ENCODE measurements at places on chromosomes 12 and 14.

DNA sequence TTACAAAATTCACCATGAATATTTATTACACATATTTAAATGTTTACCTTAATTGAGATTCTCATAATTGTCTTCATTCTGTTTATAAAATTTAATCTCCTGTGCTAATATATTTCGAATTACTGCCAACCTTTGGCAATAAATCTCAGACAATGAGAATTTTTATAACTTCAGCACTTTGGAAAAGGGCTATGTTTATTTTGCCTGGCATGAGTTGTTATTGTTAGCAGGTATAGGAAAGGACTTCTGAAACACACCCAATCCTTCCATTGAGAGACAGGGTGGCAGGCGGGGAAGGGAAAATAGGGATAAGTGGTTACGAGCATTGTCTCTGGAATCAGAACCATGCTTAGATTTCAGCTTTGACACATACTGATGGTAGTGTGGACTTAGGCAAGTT lies 12.1 kb upstream of the MSRB3 start:
- DNase-seq: no peak

DNA sequence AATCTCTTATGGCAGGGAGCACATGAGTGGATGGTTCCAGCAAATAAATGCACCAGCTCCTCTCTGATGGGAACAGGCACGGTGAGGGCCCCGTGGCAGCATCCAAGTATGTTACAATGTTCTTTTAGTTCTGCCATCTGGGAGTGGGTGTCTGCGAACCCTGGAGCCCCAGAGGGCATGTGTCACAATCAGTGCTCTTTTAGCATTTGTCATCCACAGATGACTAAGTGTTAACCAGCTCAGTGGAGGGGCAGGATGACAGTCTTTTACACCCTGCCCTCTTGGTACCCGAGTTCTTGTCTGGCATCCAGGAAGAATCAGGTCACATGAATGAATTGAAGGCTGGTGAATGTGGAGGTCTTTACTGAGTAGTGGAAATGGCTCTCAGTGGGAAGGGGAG lies 560.4 kb upstream of the FLRT2 start:
- no peak for DNase-seq

- DNase-seq: no peak
Measured at GRCh38 chr12:127360580-127360979, 906.4 kb upstream of the TMEM132C start.

GRCh38 chr12:111010916-111011657 lies 90.7 kb upstream of the MYL2 start:
- no peak for DNase-seq

GRCh38 chr12:29277231-29277630 lies 103.7 kb downstream of the ERGIC2 start:
- no peak for DNase-seq

DNA sequence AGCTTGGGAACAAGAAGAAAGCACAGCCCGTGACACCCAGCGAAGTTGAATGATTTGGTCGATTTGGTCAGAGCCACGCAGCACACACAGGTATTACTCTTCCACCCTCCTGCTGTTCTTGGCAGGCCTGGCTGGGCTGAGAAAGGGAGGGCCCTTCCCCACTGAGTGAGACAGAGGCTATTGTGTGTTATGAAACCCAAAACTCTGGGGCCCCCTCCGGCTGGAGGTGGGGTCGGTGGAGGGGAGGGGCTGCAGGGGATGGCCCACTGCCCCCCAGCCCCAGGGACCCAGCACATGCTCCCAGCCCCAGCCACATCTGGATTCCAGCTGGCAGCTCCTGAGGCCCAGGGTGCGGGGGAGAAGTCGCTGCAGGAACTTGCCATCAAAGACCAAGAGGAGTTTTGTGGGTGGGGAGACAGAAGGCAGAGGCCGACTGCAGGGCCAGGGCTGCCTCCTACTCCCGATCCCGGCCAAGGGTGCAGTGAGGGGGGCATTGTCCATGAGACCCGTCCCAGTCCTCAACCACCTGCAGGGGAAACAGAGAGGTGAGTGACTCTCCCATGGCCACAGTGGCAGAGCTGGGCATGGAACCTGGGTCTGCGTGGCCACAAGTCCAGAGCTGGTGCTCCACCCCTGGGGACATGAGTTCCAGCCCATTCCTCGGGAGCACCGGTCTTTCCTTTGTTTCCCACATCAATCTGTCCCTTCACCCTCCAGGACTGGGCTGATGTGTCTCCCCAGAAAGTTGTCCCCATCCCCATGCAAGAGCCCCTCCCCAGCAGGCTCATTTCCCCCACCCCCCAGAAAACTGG lies 8.7 kb downstream of the TMEM119 start:
- DNase-seq: no peak

DNA sequence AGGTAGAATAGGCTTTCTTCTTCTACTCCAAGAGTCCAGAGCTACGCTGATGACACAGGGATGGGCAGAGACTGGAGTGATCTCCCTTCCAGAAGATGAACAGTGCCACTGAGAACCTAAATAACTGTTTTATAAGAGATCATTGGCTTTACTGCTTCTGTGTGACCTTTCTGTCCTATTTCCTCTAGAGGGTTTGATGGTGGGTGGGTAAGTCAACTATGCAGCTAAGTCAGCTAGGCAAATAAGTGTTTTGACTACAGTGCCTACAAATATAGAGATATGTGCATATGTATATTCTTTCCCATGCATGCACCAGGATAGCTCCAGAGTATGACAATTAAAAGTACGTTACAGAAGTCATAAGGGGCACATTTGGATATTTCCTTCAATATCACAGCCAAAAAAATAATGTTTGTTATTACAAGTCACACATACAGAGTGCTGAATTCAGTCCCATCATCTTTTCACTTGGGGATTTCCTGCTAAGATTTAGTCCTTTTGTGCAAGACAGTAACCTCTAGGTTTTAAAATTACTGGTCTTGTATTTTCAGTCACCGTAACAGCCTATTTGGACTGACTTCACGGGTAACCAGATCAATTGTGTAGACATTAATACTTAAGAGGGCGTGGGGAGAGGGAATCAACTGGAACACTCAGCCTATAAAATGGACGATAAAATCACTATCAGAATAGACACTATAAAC lies 412.6 kb upstream of the SOX5 start:
- no peak for DNase-seq

GRCh38 chr12:129687731-129688130 lies 216.1 kb downstream of the TMEM132D start:
- no peak for DNase-seq

GRCh38 chr12:120734210-120734609 lies 8.6 kb downstream of the ACADS start:
- no peak for DNase-seq

- DNase-seq: no peak
Measured at GRCh38 chr12:22014041-22014782, 31.8 kb upstream of the CMAS start.

DNA sequence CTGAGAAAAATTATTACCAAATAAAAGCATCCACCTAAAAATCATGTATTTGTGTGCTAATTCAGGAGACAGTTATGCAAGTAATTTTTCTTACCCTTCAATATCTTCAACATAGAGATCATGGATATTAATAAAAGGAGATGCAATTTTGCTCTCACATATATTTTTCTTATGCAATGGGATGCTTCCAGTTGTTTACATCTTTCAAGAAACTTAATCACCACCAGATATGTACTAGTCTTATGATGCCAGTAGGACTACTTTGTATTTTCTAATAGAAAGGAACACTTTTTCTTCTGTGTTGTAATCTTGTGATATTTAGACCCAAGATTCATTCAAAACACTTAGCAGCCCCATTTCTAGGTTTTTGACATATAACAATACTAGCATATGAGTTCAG lies 107.6 kb downstream of the NAV3 start:
- no peak for DNase-seq

GRCh38 chr14:73393375-73393774 lies 65.0 kb downstream of the NUMB start:
- no peak for DNase-seq

GRCh38 chr12:105504286-105504685 lies 173.8 kb downstream of the C12orf75 start:
- DNase-seq: no peak

GRCh38 chr12:131038961-131039950 lies 85.5 kb downstream of the ADGRD1 start:
- no peak for DNase-seq

Data from central memory CD4-positive, alpha-beta T cell (primary cell).